Activated B cell treated with CpG ODN at 0.5 μM for 24 hours (primary cell): ENCODE measurements at places on chromosomes 16 and 17.

DNA sequence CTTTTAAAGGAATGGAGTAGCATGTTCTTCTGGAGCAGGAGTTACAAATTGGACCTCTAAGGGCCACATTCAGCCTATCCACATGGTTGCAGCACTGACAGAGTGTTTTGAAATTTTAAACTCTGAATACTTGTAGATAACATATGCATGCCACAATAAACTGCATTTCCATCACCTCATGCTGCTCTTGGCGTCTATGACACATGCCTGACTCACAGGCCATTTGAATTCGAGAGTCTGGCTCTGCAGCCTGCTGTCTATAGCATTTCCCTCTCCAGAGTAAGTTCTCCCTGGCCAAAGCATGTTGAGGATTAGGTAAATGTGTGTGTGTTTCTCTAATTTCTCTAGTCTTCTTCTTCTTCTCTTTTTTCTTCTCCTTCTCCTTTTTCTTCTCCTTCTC, 28.7 kb upstream of the MYOCD start:
- no peak for DNase-seq

- DNase-seq, result no peak
These were observed 138.1 kb downstream of the PARN start for GRCh38 chr16:14491861-14492529.

DNA sequence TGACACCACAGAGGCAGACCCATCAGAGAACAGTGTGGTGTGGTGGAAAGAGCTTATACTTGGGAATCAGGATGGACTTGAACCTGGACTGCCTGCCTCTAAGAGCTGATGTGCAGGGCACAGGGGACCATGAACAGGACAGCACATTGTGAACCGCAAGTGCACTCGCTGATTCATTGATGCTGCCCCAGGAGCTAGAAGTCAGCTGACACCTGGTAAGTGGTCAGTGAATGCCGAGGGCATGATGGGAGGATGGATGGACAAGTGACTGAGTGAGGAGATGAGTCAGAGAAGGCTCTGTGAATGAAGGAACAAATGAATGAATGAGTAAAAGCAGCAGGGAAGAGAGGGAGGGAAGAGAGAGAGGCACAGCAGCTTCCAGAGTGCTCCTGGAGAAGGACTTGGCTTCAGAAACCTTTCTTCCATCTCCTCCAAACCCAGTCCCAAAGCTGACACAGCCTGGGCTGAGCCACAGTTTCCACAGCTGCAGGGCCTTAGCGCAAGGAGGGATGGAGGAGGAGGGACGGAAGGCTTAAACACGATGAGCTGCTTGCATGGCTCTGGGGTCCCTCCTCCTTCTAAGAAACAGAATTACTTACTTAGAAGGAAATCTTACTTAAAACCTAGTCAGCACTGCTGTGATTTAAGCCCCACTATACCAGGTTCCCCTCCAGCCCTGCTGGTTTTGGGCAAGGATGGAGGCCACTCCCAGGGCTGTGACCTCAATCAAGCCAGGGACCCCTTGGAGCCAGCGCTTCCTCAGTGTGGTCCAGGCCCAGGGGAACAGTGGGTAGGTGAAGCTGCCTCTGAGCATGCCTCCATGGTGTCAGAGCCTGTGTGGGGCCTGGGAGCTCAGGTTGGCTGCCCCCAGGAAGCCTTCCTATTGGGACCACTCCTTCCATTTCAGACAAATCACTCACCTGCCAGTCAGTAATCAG, 184.6 kb downstream of the TMEM132E start:
- DNase-seq, result no peak

- DNase-seq, result no peak
These were observed 100.7 kb downstream of the LYRM1 start for GRCh38 chr16:21001262-21001661.

GRCh38 chr17:7293159-7293558, 1.3 kb downstream of the YBX2 start:
- DNase-seq, result no peak

- DNase-seq, result no peak
These were observed 110.5 kb downstream of the PMP22 start for GRCh38 chr17:15154618-15155017.

DNA sequence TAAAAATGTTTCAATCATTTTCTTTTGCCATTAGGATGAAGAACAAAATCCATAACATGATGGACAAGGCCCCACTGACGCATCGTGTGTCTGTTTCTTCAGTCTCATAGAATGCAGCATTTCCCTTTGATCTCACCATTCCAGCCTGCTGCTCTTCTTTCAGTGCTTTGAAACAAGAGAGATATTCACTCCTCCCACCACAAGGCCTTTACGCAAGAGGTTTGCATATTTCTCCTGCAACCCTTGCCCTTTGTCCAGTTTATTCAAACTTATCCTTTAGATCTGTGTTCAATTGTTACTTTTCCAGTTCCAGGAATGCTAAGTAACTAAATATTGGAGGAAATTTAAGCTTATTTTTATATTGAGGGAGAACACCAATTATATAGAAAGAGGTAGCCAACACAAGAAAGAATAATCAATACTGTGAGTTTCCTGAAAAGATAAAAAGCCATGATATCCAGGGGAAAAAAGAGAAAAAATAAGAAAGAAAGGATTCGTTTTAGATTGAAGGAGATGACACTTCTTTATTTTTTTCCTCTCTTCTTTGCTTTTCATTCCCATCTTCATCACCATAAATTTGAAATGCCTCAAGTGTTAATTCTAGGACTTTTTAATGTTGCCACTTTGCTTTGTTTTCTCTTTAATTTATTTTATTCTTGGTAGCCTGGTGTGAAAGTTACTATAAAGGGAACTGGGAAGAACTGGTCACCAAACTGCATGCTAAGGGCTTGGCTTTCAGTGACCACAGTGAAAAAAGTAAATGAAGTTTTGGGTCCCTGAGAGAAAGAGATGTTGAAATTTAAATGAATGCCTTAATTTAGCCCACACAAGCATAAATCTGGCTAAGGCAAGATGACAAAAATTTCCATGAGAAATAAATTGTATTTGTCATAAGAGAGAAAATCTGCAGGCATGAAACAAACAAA, 102.1 kb downstream of the KIF2B start:
- no peak for DNase-seq

DNA sequence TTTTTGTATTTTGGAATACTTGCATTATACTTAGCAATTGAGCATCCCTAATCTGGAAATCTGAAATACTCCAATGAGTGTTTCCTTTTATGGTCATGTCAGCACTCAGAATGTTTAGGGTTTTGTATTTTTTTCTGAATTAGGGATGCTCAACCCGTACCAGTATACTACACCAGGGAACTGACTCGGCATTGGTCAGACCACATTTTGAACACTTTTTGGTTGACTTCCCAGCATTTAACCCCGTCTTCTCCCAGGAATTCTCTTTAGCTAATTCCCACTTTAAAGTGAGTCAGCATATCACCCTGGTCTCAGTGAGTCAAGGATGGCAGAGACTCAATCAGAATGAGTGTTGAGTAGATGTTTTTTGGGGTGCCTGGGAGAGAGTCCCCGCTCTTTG, 177.9 kb downstream of the SPECC1 start:
- no peak for DNase-seq

GRCh38 chr16:29315916-29316517, 90.5 kb downstream of the NPIPB11 start:
- no peak for DNase-seq

GRCh38 chr17:9521062-9521461, 54.6 kb downstream of the STX8 start:
- DNase-seq, result no peak

DNA sequence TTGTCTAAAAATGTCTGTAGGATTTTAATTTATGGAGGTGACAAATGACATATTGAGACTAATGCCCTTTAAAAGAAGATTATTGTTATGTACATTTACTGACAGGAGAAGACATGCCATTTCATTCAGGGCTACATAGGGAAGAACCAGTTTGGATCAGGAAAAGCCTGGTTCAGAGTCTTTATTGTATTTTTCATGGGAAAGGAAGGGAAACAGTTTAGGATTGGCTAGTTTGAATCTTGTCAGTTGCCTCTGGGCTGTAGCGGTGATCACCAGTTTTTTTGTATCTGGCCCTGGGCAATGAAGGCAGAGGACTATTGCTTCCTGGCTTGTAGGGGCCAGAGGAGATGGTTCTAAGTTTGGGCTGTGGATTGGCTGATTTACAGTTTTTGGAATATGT, 31.8 kb downstream of the NSRP1 start:
- DNase-seq, result no peak

GRCh38 chr16:58419241-58419990, 27.1 kb downstream of the GINS3 start:
- no peak for DNase-seq

GRCh38 chr16:69351309-69352027, at the start of gene TMED6:
Gene TMED6, minus strand, starts transcription at chr16:69351786. Its CDS starts 33 bp downstream, at chr16:69351753.
- no peak for DNase-seq

DNA sequence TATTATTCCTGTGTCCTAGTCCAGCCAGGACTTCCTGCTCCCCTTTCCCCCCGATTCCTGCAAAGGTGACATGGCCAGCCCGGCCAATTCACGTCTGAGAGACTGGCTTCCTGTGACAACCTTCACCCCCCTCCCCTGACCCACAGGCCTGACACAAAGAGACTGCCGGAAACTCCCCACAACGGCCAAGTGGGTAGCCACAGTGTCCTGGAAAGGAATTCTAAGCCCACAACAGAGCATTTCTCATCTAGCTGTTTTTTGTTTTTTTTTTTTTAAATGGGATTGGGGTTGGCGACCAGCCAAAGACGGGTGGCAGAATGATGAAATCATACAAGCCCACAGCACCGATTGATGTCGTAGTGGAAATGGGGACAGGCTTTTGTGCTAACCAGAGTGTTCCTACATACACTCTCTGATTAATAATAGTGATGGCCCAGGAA, 2.8 kb upstream of the XAF1 start:
- DNase-seq, result no peak

GRCh38 chr16:84471966-84472365, 32.5 kb downstream of the MEAK7 start:
- DNase-seq, result no peak

DNA sequence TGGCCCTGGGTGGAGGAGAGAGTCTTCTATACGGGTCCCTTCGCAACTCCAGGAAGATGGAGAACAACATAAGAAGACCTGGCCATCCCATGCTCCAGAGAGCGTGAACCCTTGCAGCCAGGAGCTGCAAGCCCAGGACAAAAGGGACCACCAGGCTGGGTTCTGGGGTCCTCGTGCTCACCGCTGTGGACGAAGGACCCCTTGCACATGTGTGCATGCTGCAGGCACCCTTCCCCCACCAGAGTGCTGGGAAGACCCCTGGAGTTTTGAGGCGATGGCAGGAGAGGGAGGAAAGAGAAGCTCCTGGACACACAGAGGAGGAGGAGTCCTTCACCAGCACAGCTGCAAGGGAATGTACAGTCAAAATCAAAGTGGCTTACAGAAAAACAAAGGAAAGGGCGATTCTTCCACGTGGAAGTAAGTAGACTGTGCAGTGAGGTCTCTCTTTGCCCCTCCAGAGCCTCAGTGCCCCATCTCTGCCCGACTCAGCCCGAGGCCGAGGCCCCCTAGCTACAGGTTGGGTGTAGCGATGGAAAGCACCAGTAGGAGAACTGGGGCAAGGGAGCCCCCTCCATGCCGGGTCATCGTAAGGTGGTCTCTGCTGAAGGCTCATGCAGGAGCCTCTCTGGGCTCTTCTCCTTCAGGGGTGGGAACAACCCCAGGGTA, 51.3 kb downstream of the PIMREG start:
- no peak for DNase-seq

DNA sequence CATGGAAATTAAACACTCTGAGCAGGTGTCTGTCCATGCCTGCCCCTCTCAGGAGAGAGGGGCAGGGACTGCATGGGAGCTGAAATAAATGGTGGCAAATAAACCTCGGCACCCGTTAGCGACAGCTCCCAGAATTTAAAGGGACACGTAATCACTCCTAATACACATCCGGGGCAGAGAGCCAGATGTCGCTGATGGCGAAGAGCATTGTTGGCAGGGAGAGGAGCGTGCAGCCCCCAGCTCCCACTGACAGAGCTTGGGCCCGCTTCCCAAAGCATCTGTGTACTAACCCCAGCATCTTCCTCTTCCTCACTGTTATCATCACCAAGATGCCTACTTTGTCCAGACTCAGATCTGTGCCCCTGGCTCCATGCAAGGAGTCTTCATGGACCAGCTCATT, 85.8 kb downstream of the IRX5 start:
- no peak for DNase-seq

DNA sequence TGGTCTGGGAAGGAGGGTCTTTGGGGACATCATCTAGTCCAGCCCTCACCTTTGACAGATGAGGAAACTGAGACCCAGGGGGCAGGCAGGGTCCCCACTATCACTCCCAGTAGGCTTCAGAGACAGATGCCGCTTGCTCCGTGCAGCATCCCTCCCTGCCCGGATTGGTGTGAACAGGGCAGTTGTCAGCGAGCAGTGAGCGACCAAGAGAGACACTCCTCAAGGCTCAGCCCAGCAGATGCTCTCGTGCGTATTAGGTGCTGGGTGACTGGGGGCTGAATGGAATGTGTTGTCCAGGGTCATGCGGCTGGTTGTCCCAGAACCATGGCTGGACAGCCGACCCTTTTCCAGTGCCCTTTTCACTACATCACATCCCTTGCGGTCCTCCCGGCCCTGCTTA, 49.0 kb downstream of the MPRIP start:
- no peak for DNase-seq

DNA sequence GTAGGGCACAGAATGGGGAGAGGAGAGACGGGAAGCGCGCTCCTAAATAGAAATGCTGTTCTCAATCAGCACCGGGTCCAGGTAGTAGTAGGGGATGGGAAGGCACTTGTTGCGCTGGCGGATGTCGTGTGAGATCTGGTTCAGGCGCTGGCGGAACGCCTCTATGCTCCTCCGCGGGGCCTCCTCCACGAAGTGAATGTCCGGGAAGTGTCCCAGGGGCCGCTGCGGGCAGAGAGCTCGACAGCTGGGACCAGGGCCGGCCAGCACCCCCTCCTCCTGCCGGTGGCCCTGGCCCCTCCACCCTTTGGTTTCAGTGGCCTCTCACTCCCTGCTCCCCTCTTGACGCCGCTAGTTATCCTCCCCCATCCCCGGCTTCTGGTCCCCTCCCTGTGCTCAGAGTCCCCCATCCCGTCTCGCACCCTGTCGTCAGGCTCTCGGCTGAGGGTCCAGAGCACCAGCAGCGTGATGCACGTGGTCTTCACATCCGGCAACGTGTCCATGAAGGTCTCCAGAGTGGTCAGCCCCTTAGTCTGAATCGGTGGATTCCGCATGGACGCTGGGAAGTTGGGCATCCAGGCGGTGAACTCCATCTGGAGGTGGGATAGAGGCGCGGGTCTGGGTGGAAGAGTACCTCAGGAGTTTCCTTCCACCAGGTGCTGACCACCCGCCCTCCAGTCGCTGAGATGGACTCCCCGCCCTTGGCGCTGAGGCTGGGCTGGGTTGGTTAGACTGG, 14.6 kb downstream of the ALOX12B start:
- DNase-seq, result no peak

GRCh38 chr16:25747160-25747758, 55.5 kb downstream of the HS3ST4 start:
- DNase-seq, result no peak

- DNase-seq, result no peak
These were observed 52.8 kb upstream of the ARHGAP44 start for GRCh38 chr17:12736526-12736925.
